ENCODE measurements at places on chromosomes 7 and 10. TPM values are rescaled to one million over a fixed set of nuclear protein-coding genes. Genes with fewer than 3 reads are reported as not detected.

DNA sequence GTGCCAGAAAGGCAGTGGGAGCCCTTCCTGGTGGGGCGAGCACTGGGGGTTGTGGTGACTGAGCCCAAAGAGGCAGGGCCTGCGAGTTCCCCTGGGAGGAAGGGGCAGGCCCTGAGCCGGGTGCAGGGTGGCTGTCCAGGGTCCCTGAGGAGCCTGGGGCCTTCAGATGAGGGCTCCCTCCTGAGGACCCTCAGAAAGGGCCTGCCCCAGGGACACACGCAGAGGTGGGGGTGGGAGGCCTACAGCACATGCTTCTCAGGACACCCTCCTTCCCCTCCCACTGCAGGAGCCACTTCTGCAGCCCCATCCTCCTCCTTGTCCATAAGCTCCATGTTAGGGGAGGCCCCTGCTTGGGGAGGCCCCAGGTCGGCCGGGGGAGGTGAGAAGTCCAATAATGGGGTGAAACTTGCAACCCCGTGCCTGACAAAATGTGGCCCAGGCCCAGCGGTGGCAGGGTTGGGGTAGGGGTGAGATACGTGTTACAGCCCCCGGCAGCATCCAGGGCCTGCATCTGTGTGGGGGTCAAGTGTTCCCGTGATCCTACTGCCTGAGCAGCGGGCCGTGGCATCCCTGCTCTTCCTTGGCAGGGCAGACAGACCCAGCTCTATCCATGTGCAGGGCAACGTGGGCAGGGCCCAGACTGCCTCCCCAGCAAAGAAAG lies 31.8 kb upstream of the RET start:
- DNase-seq, result no peak

GRCh38 chr10:3043512-3044368 lies 23.6 kb upstream of the PFKP start:
- peak; percentile 36 for DNase-seq

Gene ACTL6B
- not detected for polyA plus RNA-seq

DNA sequence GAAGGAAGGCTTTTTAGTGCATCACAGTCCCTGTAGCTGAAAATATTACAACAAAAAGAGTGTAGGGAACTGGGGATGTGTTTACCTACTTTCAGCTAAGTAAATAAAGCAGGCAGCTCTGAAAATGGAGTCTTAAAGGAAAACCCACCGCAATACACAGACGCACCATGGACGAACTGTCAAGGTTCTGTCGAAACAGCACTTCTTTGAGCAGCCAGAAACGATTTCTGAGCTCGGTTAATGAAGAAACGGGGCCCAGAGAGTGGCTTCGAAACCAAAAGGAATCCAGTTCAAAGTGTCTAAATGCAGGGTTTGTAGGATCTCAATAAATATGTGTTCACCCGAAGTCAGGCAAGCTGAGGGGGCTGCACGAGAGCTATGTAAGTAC lies 275.4 kb upstream of the NEBL start:
- no peak for DNase-seq

DNA sequence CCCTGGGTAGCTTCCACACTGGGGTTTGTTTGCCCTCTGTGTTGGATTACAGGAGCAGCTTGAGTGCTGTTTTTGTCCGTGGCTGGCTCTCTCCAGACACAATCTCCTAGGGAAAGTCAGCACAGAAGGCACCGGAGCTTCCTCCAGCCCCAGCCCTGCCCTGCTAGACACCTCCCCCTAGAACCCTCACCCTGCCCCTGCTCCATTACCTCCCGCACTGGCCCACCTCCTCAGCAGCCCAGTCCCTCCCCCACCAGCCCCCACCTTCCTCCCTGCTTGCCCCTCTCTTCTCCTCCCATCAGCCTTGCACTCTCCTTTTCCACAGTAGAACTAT lies 130.5 kb downstream of the ADCY1 start:
- no peak for DNase-seq

Gene IKZF1
- 153 TPM for polyA plus RNA-seq

Data from CD14-positive monocyte (primary cell).